SJCRH30 (cell line): ENCODE measurements at places on chromosomes 13 and 19.

GRCh38 chr19:7883796-7884570 is 4.3 kb upstream of the LRRC8E start:
- DNase-seq = no peak

- no peak for DNase-seq
Observed at GRCh38 chr13:44151474-44151873, 222.2 kb upstream of the SERP2 start.

DNA sequence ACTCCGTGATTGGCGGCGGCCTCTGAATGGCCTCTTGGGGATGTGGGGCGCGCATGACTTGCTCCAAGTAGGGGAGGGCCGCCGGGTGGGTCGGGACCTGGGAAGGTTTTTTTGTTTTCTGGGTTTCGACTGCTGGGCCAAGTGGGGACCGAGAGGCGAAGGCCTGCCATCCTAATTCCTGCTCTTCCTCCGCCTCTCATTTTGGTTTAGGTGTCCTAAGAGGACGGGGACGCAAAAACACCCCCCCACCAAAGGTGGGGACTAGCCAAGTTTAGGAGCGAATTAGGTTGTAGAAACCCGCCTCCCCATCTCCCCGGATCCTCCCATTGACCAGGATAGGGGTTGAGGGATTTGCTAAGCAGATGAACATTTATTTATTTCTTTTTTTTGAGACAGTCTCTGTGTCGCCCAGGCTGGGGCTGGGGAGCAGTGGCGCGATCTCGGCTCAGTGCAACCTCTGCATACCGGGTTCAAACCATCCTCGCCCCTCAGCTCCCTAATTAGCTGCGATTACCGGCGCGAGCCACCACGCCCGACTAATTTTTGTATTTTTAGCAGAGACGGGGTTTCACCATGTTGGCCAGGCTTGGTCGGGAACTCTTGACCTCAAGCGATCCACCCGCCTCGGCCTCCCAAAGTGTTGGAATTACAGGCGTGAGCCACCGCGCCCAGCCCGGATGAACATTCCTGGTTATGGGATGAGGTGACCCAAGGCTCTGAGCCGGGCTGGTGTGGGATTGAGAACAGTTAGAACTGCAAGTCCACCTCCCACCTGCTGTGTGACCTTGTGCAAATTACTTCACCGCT is 838 bp downstream of the PPP2R1A start:
- DNase-seq = peak; percentile 48

DNA sequence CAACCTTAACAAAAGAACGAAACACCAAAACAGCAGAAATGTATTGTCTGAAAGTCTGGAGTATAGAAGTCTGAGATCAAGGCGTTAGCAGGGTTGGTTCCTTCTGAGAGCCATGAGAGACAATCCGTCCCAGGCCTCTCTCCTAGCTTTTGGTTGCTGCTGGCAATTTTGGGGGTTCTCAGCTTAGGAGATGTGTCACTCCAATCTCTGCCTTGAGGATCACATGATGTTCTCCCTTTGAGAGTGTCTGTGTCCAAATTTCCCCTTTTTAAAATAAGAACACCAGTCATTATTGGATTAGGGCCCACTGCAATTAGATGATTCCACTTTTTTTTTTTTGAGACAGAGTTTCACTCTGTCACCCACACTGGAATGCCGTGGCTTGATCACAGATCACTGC is 10.1 kb downstream of the KCNN1 start:
- DNase-seq = no peak

GRCh38 chr19:33434069-33434885 is 60.8 kb downstream of the CEBPG start:
- DNase-seq = no peak

GRCh38 chr13:102561933-102562332 is 34.9 kb upstream of the TPP2 start:
- DNase-seq = no peak

GRCh38 chr19:1363599-1363998 is 20.1 kb upstream of the NDUFS7 start:
- DNase-seq = no peak

- DNase-seq = no peak
Observed at GRCh38 chr13:43991773-43992201, 112.1 kb downstream of the LACC1 start.

- no peak for DNase-seq
Observed at GRCh38 chr19:44602081-44602480, 11.3 kb upstream of the IGSF23 start.

DNA sequence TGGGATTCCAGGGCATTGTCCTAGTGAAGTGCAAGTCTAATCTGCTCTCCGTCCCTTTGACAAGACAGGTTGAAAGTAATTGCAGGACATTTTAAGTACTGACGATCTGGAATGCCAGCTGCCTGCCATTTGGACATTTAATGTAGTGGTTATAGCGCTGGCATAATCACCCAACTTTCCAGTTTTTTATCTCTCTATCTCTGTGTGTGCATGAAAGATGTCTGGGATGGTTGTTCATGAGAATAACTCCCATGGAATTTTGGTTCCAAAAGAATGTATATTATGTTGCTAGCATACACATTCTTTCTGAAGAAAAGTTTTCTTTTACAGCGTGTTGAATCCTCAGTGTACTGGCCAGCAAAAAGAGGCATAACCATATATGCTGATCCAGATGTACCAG is 53.6 kb downstream of the TDRD12 start:
- DNase-seq = no peak

DNA sequence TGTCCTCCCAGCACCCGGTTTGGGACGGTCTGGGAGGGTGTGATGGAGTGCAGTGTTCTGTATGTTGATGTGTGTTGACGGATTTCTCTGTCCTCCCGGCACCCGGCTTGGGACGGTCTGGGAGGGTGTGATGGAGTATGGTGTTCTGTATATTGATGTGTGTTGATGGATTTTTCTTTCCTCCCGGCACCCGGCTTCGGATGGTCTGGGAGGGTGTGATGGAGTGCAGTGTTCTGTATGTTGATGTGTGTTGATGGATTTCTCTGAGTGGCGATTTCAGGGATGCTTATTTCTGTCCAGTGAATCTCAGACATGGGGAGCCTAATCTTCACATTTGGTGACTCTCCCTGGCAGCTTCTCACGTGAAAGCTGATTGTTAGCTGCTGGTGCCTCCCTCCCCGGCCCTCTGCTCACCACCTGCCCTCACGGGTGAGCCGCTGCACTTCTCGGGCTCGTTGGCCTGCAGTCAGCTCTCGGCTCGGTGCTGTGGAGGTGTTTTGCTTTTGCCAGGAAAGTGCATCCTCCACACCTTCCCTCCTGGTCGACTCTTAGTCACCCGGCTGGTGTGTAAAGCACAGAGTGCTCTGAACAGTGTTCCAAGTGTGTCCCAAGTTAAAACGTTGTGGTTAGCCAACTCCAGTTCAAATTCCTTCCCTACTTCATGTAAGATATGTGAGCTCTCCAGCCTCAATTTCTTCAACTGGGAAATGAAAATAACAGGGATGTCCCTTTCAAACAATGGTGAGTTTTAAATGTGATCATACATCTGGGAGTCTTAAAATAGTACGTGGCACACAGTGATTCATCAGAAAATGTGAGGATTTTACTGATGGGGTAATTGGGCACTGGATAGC is 54.6 kb downstream of the ATP11A start:
- DNase-seq = no peak

- DNase-seq = no peak
Observed at GRCh38 chr19:2300533-2300932, 7.4 kb downstream of the LINGO3 start.

GRCh38 chr19:995051-995827 is 5.0 kb upstream of the GRIN3B start:
- no peak for DNase-seq

DNA sequence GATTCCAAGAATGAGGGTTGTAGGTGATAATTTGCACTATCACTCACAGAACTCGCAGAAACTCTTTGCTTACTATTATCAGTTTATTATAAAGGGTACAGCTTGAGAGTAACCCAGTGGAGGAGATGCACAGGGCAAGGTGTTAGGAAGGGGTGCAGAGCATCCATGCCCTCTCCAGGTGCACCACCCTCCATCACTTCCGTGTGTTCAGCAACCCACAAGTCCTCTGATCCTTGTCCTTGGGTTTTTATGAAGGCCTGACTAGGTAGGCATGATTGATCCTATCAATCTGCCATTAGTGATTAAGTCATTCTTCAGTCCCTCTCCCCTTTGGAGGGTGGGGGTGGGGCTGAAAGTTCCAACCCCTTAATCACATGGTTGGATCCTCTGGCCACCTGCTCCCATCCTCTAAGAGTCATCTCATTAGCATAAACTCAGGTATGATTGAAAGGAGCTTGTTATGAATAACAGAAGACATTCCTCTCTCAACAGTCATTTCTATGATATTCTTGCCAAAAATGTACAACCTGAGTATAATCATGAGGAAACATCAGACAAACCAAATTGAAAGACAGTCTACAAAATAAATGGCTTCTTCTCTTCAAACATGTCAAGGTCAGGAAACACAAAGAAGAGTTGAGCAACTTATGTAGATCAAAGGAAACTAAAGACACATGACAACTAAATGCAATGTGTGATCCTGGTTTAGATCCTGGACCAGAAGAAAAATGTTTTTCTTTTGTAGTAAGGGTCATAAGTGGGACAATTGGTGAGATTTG is 225.4 kb downstream of the PCCA start:
- DNase-seq = no peak

- DNase-seq = no peak
Observed at GRCh38 chr13:82614086-82614485, 1268.2 kb downstream of the SLITRK1 start.

DNA sequence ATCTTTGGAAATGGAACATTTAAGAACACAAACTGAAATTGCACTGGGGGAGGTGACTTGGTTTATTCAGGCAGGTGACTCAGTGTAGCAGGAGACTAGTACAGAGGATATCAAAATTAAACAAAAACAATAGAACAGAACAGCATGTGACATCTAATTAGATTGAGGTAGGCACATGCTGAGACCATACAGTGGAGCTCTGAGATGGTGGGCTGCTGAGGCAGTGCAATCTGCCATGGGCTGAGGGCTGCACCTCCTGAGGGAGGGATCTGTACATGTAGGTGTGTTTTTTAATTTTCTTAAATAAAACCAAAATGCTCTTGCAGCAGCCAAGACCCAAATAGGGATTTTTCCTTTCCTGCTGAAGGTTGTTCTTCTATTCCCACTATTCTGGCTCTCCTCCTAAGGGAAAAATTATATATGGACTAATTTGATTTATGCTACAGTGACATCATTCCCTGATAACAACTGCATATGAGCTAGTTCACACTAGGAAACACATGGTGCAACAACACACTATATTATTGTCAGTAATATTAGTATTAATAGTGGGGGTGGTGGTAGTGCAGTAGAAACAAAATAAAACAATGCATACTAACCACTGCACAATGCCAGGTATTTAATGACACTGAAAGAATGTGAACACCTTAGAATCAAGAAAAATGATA is 48.0 kb downstream of the LNX2 start:
- no peak for DNase-seq

GRCh38 chr19:43755256-43755801 is 567 bp upstream of the SMG9 start:
- DNase-seq = peak; percentile 70

DNA sequence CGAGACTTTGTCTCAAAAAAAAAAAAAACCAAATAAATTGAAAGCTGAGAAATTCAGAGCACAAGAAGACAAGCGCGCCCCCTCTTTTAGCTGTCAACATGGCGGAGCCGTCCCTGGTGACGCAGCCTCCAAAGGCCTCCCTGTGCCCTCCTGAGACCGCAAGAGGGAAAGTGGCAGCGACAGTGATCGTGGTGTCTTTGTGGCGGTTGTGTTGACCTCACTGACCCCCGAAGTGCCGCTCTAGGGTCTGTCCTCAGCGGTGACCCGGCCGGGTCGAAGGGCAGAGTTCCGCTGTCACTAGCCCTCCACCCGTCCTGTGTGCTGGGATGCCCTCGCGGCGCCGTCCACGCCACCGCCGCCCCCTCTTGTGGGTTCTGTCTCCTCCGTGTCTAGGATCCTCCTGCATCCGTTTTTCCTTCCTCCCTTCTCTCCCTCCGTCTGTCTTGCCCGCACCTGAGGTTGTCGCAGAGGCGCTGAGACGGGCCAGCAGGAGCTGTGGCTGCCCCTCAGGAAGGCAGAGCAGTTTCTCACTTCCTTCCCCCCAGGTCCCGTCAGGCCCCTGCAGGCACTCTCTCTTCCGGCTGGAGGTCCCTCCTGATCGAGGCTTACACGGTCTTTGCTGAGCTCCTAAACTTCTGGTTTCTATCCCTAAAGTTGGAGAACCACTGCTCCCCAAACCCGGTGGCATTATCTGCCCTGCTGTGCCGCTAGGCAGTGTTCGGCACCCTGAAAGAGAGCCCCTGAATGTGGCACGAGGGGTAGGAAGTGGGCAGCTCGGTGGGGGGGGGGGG is 7.2 kb downstream of the UHRF1 start:
- DNase-seq = no peak

DNA sequence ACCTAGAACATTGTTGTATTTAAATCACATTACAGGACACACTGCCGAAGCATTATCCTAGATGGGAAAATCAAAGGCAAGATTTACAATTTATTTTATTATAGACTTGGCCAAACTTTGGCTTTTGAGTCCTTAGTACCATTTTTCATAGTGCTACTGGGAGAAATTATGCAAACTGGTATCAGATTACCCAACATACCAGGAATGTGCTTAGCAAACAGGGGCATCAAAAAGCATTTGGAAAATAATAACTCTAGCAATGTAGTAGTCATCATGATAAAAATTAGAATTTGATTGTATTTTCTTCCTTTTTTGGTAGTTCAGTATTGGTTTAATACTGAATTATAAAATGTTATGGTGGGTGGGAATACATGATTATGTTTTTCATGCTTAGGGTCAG is 34.0 kb downstream of the GPC6 start:
- DNase-seq = no peak

- no peak for DNase-seq
Observed at GRCh38 chr13:100913143-100913542, 238.5 kb upstream of the TMTC4 start.

DNA sequence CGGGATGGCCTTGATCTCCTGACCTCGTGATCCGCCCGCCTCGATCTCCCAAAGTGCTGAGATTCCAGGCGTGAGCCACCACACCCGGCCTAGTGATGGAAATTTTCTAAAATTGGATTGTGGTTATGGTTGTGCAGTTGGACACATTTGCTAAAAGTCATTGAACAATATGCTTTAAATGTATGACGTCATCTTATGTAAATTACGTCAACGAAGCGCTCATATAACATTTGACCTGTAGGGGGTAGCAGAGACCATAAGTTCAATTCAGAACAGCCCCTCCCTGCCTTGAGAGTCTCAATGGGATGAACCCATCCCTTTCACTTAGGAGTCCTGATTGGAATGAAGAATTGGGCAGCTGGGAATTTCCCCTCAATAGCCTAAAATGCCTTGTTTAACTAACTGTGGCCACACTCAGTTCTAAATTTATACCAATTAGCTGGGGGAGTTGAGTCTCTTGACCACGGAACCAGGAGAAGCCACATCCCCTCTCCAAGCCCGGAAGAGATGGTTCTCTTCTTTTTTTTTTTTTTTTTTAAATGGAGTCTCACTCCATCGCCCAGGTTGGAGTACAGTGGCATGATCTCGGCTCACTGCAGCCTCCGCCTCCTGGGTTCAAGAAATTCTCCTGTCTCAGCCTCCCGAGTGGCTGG is 15.2 kb upstream of the TLE6 start:
- peak; percentile 95 for DNase-seq

- no peak for DNase-seq
Observed at GRCh38 chr13:91817250-91817649, 418.8 kb downstream of the GPC5 start.
